Activated CD4-positive, CD25-positive, alpha-beta regulatory T cell treated with anti-CD3 and anti-CD28 coated beads, Interleukin-2, amount 50 U/mL, for 24 hours (primary cell): ENCODE measurements at places on chromosomes 6 and 20.

- ATAC-seq: no peak
Observed at GRCh38 chr6:115004982-115005381, 662.2 kb upstream of the HS3ST5 start.

DNA sequence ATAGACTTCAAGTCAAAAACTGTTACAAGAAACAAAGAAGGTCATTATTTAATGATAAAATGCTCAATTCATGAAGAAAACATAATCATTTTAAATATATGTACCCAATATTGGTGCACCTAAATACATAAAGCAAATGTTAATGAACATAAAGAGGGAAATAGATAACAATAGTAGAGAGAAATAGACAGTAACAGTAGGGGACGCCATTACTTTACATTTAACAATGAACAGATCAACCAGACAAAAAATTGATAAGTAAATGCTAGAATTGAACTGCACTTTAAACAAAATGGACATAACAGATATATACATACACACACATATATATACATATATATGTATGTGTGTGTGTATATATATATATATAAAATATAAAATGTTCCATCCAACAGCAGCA, 37.4 kb downstream of the IL22RA2 start:
- no peak for ATAC-seq

GRCh38 chr20:63740627-63741353, 1.2 kb downstream of the SLC2A4RG start:
- ATAC-seq: no peak

GRCh38 chr6:169897601-169898358, 146.4 kb downstream of the ERMARD start:
- ATAC-seq: no peak

- ATAC-seq: peak; percentile 91
Observed at GRCh38 chr20:31723319-31724078, 831 bp upstream of the BCL2L1 start.

GRCh38 chr6:84448331-84448730, 220.9 kb upstream of the CEP162 start:
- ATAC-seq: no peak

GRCh38 chr6:148389917-148390316, 47.3 kb downstream of the SASH1 start:
- ATAC-seq: no peak
